ENCODE measurements at places on chromosomes 16 and 17.

- DNase-seq = no peak
Measured at GRCh38 chr17:42598905-42599304, 10.3 kb downstream of the RETREG3 start.

DNA sequence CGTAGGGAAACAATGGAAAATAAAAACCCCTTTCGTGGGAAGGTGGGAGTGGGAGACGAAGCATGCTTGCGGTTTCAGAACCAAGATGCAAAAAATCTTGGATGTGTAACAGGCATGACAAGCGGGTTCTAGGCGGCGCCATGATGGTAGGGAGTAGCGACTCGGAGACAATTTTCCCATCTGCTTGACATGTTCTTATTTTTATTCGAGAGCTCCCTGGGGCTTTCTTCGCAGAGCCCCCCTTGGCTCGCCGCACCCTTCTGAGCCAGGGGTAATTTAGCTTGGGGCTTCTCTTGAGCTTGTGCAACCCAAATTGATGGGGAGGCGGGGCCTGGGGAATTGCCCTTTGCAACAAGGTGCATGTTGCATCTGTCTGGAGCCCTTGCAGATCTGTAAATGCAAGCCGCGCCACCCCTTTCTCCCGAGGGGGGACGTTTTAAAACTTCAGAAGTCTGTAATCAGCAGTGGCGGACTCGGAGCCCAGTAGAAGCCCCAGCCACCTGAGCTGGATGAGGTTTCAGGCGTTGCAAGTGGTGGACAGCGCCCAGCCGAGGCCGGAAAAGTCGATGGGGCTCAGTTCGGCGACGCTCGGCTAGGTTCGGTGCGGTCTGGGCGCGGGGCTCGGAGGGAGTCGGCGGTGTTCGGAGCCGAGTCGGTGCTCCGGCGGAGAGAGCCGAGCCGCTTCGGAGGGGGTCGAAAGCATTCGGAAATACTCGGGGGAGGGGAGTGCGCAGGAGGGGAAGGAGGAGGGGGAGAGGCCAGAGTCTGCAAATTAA is 2.9 kb downstream of the GNAO1 start:
- peak; percentile 60 for DNase-seq

DNA sequence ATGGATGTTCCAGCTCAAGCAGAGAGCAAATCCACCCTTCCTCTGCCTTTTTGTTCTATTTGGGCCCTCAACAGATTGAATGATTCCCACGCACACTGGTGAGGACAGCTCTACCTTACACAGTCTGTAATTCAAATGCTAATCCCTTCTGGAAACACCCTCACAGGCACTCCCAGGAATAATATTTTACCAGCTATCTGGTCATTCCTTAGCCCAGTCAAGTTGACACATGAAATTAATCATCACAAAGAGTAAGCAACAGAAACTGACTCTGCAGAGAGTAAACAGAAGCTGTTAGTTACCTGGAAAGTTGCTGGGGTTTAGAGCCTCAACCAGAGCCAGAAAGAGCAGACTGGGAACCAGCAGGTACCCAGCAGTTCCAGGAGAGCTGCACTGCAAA is 75.5 kb upstream of the MMP2 start:
- no peak for DNase-seq

DNA sequence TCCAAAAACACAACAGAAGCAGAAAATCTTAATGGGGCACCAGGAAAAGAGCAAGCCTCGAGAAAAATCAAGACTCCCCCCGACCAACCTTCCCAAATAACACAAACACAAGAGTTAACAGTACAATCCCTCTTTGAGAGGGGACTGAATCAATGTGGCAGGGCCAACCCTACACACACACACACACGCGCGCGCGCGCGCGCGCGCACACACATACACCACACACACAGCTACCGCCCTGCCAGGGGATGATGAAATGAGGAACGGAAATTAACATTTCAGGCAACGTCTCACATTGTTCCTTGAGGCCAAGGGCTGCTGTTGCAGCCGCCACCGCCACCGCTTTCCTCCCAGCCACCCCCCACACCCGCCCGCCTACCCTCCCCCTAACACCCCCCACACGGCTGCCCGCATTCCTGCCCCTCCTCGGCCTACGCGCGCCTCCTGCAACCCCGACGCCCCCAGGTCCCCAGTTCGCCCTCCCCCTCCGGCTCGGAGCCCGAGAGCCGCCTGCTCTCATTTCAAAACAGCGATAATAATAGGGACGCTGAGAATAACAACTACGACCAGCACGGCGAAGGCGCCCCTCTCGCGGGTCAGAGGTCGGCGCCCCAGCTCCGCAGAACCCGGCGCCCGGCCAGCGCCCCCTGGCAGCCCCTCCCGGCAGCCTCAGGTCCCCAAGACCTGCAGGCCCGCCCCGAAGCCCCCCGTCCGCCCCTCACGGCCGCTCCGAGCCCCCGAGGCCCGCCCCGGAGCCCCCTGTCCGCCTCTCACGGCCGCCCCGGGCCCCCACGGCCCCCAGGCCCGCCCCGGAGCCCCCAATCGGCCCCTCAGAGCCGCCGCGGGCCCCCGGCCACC is 1.1 kb downstream of the ANKRD11 start:
- peak; percentile 62 for DNase-seq

DNA sequence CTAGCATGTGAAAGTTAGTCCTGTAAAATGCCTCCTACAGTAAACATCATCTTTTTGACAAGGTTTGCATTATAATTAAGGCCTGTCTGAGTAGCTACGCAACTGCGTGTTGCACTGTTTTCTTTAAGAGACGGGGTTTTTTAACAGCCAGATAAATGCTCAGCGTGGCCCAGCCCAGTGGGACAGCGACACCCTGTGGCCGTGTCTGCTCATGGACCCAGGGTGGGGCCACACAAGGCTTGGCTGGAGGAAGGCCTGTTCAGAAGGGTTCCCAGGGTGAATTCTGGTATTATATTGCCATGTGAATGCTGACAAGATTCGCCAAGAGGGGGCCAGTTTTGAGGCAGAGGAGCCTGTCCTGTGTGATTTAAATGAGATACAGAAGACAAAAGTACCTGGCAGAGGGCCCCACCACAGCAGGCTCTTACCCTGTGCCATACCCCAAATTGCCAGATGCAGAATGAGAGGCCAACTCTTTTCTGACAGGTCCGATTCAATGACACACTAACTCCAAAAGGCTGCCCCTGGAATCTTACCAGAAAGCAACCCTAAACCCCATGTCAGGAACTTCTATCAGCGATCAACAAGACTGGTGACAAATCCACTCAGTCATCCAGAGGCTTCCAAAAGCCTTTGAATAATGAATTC is 65.9 kb upstream of the IRX6 start:
- DNase-seq = peak; percentile 22
